ENCODE measurements at places on chromosomes 2 and 18.

DNA sequence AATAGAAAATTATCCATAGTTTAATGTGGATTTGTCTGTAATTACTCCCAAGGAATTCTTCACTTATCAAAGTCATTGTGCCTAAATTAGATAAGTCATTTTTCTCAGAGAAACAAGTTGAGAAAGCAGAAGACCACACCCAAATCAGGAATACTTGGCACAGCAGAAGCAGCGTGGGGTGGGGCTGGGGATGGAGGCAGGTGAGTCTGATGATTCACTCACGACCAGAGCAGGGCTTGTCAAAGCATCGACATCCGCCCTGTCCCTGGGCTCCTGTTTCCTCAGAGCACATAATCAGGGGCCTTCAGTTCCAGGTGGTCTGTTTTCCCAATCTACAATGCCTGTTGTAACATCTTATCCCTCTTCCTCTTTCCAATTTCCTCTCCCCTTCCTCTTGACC lies 31.5 kb upstream of the COLEC12 start:
- no peak for DNase-seq

DNA sequence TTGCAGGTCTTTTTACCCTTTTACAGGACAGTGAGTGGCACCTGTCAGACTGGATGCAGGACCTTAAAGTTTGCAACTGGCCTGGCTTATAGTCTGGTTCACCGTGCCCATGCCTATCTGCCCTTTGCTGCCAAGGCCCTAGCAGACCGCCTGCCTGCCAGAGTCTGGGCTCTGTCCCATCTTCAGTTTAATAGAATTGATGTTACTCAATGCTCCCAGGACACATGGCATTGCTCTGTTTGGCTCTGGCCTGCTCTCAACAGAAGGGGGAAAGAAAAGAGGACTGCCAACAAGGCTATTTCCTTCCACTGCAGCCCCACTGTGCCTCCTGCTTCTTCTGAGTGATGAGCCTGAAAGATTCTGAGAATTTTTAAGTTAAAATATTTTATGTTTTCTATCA lies 25.6 kb upstream of the TMEM178A start:
- DNase-seq: no peak

DNA sequence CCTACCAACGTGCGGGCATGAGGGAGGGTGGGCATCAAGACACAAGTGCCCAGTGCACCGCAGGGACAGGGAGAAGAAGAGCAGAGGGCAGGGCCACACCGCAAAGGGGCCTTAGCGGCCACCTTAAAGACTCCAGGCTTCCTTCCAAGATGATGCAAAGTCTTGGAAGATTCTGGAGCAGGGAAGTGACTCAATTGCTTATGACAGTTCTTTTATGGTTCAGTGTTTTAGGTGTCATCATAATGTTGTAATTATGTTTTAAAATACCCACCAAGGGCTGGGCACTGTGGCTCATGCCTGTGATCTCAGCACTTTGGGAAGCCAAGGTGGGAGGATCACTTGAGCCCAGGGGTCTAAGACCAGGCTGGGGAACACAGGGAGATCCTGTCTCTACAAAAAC lies 44.5 kb upstream of the SEMA4C start:
- DNase-seq: no peak

DNA sequence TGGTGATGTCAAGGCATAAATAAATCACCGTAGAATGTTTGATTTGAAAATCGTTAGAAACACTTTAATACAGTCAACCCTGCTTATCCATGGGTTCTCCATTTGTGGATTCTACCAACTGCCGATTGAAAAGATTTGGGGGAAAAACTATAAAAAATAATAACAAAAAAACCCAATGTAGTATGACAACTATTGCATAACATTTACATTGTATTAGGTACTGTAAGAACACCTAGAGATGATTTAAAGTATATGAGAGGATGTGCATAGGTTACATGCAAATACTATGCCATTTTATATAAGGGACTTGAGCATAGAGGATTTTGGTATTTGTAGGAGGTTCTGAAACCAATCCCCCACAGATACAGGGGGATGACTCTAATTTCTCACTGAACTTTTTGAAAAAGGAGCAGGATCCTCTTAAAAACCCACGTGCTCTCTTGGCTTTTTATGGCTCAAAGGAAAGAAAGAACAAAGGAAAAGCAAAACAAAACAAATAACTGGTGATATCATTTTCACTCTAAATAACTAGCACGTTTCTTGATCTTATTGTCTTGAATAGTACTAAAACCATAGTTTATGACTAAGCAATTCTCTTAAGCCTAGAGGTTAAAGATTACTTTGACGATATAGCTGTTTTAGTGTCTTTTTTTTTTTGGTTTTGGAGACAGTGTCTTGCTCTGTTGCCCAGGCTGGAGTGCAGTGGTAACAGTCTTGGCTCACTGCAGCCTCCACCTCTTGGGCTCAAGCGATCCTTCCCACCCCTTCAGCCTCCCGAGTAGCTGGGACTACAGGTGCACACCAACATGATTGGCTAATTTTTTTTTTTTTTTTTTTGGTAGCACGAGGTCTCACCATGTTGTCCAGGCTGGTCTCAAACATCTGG lies 17.0 kb downstream of the GMCL1 start:
- DNase-seq: no peak

GRCh38 chr18:60905699-60906098 lies 427.5 kb upstream of the CDH20 start:
- no peak for DNase-seq

DNA sequence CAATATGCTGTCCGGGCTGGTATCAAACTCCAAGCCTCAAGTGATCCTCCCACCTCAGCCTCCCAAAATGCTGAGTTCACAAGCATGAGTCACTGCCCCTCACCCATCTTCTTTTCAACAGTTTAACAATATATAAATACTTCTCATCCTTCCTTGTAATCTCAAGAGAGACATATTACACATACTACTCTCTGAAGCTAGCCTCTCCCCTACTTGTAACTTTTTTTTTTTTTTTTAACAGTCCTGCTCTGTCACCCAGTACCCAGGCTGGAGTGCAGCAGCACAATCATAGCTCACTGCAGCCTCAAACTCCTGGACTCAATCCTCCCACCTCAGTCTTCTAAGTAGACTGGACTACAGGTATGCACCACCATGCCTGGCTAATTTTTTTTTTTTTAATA lies 5.7 kb downstream of the GFPT1 start:
- DNase-seq: no peak

GRCh38 chr2:49973917-49974368 lies 819.6 kb upstream of the FSHR start:
- peak; percentile 7 for DNase-seq

- DNase-seq: no peak
These were observed 130.2 kb downstream of the DTNA start for GRCh38 chr18:34840256-34840826.

- no peak for DNase-seq
These were observed 73.8 kb upstream of the ITM2C start for GRCh38 chr2:230790981-230791380.

DNA sequence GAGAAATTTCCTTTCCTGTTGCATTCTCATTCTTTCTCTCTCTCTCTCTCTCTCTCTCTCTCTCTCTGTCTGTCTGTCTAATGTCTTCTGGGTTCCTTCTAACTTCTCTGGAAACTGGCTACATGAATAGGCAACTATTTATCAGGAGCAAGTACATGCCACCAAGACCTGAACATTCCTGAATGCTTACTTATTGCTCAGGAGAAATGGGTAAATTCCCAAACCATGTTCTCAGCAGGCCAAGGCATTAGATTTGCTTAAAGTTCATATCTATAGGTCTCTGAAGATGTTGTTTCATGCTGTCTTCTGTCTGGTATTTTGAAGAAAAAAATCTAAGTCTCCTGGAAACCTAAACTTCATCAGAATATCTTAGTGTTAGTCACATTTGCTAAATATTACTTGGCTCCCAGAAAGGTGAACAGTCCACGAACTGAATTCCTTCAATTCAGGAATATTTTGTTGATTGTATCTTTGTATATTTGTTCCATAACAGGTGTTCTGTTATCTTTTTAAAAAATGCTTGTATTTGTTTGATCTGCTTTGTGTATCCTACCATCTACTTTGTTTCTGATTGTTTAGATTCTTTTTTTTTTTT lies 77.2 kb upstream of the FIGN start:
- DNase-seq: no peak

DNA sequence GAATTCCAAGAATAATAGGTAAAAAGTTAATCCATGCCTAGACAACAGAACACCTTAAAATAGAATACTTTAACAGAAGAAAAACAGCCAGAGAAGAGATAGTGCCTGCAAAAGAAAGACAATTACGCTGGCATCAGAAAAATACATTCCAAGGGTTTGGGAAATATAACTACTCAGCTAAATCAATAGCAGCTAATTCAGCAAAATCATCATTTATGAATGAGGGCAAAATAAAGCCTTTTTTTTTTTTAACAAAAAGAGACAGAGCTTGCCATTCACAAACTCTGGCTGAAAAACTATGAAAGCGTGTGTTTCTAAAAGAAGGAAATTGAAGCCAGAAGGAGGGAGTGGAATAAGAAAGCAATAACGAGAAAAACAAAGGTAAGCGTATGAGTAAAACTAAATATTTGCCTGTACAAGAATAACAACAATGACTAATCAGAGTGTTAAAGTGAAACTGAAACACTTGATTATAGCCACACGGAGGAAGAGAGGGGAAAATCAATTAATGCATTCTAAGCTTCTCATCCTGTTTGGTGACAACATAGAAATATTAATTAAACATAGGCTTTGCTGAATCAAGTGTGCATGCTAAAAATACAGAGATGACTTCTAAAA lies 90.2 kb downstream of the EHD3 start:
- DNase-seq: no peak

GRCh38 chr2:114039677-114040076 lies 149.8 kb downstream of the ACTR3 start:
- no peak for DNase-seq

DNA sequence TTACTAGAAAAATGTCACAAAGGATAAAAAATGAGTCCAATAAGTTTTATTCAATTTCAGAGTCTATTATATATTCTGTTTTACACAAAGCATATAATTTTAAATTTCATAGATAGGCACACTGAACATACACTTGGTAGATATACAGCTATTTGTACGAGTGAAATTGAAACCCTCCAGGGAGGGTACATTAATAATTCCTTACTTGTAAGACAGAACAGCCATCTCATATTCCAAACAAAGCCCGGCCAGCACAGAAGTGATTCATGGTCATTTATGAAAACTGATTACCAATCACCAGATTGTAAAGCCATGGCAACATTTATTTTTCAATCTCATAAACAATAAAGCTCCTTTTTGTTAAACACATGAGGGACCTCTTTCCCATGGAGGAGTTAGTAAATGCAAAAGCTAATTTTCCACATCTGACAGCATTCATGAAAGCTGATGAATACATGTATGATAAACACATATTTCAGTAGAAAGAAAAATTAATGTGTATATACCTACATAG lies 190.6 kb downstream of the TDRD15 start:
- DNase-seq: no peak

- DNase-seq: no peak
These were observed 1.6 kb upstream of the CFLAR start for GRCh38 chr2:201114350-201114749.

- DNase-seq: no peak
These were observed 168.9 kb upstream of the SALL3 start for GRCh38 chr18:78810706-78811105.

GRCh38 chr2:67848551-67849285 lies 214.1 kb downstream of the C1D start:
- DNase-seq: no peak

GRCh38 chr2:230267556-230267955 lies 42.0 kb downstream of the SP140 start:
- DNase-seq: no peak

- no peak for DNase-seq
These were observed 105.1 kb downstream of the SP3 start for GRCh38 chr2:173860082-173860481.

DNA sequence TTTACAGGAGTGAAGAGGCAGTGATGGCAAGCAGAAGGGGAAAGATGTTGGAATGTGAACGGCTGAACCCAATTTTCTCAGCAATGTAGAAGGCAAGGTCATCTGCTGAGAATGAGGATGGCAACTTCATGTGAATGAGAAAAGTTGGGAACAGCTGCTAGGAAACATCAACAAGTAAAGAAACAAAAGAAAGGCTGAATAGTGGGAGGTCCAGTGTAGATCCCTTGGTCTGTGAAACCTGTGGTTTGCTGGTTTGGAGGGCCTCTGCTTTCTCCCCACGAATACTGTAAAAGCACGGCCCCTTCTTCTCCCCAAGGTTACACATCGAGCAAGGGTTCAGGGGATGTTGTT lies 27.4 kb downstream of the MARCHF4 start:
- DNase-seq: no peak

DNA sequence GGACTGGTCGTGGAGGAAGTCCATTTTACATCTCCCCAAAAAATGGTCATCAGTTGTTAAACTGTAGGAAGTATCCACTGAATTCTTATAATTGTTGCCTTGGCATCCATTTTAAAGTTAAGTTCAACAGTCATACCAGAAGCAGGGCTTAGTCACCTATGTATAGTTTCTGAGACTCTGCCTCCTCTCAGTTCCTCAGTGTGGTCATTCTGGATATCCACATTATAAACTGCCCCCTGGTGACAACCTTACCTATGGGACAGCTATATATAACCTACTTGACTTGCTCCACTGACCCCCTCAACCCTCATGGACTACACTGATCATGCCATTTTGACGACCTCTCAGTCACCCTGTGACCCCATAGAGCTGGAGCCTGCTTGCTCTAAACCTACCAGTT lies 617.0 kb downstream of the LRP1B start:
- DNase-seq: no peak

- no peak for DNase-seq
These were observed 104.9 kb downstream of the STPG4 start for GRCh38 chr2:47050021-47050760.

GRCh38 chr2:46296840-46297545 lies at the start of gene EPAS1:
Gene EPAS1 (plus strand): TSS chr2:46297407. CDS start chr2:46297912, 505 bp downstream.
- no peak for DNase-seq

Data from KG1 (cell line).